Neuronal stem cell (in vitro differentiated cells): ENCODE measurements at places on chromosomes 16 and 17.

- H3K27ac ChIP-seq: no peak overlapping the region
- H3K4me1 ChIP-seq: no peaks in the 10 kb centered on the region
- H3K4me3 ChIP-seq: no peak overlapping the region
- H3K27me3 ChIP-seq: no peaks in the 10 kb centered on the region
Observed at GRCh38 chr16:48408688-48409087, 23.5 kb upstream of the SIAH1 start.

GRCh38 chr17:4980644-4981216, 6.7 kb downstream of the CAMTA2 start:
- peaks cover 3% of the 10 kb centered on the region for H3K4me1 ChIP-seq
- DNase-seq: peak; percentile 72
- H3K27ac ChIP-seq: no peak overlapping the region
- H3K36me3 ChIP-seq: no peaks in the 10 kb centered on the region
- H3K27me3 ChIP-seq: no peaks in the 10 kb centered on the region

DNA sequence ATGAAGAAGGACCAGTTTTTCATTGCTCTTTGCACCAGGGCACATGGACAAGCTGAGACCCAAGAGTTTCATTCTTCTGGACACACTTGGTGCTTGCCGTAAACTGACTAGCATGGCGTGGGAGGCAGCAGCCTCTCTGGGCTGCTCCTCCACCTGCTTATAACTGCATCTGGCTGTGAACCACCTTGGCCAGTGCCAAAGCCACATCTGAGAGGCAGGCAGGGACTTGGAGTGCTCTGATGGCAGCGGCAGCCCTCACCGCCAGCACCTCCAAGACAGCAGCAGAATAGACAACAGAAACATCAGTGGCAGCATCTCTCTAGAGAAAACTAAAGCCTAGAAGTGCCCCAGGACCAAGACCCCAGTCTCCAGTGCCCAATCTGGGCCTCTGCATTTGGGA, 4.7 kb downstream of the KRT37 start:
- no peak for DNase-seq
- no peaks in the 10 kb centered on the region for H3K36me3 ChIP-seq
- no peak overlapping the region for H3K4me3 ChIP-seq
- no peaks in the 10 kb centered on the region for H3K27me3 ChIP-seq

GRCh38 chr17:74011966-74012365, 191.5 kb upstream of the RPL38 start:
- H3K27ac ChIP-seq: no peak overlapping the region
- H3K27me3 ChIP-seq: peaks cover 16% of the 10 kb centered on the region
- DNase-seq: no peak
- H3K36me3 ChIP-seq: no peaks in the 10 kb centered on the region

DNA sequence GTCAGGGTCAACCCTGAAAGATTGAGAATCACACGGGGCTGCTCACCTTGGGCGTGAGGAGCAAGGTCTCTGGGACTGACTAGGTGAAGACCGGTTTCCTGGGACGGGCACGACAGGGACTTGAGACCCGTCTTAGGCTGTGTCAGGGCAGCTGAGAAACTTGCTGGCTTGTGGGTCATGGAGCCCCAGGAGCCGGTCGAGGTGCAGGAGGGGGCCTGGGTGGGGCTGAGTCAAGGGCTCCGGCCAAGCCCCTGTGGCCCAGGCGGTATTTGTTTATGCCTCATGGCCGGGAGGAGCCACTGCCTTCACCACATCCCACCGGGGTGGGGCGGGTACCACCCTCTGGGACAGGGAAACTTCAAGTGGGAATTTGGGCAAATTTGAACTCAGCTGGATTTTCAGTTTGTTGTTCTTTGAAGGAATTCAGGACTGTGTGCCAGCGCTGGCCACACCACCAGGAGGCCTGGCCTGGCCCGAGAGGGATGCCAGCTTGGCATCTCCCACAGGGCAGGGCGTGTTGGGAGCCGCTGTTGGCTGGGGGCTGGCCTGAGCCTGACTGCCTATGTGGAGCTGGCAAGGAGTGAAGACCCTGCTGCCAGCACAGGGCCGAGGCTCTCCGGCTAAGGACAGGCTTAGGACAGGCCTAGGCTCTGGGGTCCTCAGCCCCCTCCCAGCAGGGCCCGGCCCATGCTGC, 116.1 kb downstream of the METRNL start:
- DNase-seq: no peak
- H3K27ac ChIP-seq: no peak overlapping the region
- H3K4me1 ChIP-seq: no peaks in the 10 kb centered on the region
- no peak overlapping the region for H3K4me3 ChIP-seq
- H3K27me3 ChIP-seq: no peaks in the 10 kb centered on the region
- H3K36me3 ChIP-seq: no peaks in the 10 kb centered on the region

DNA sequence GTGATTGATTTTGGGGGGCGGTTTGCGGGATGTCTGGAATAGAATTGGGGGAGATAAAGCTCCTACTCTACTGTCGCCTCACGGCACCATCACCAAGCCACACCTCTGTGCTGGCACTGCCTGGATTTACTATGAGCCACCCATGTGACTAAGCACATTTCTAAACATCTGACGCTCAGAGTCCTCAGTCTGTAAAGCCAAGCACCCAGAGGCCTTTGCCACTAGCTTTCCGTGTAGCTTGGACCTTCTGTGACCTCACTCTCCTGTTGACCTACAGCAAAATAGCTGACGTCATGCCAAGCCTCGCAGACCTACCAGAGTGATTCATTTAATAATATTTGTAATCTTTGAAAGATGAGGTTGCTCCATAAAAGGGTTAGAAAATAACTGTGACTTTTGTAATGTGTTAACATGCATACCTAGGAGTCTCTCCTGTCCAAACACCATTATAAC, 38.5 kb upstream of the MYOCD start:
- H3K4me3 ChIP-seq: no peak overlapping the region
- no peaks in the 10 kb centered on the region for H3K4me1 ChIP-seq
- no peaks in the 10 kb centered on the region for H3K27me3 ChIP-seq
- H3K27ac ChIP-seq: no peak overlapping the region
- no peak for DNase-seq

DNA sequence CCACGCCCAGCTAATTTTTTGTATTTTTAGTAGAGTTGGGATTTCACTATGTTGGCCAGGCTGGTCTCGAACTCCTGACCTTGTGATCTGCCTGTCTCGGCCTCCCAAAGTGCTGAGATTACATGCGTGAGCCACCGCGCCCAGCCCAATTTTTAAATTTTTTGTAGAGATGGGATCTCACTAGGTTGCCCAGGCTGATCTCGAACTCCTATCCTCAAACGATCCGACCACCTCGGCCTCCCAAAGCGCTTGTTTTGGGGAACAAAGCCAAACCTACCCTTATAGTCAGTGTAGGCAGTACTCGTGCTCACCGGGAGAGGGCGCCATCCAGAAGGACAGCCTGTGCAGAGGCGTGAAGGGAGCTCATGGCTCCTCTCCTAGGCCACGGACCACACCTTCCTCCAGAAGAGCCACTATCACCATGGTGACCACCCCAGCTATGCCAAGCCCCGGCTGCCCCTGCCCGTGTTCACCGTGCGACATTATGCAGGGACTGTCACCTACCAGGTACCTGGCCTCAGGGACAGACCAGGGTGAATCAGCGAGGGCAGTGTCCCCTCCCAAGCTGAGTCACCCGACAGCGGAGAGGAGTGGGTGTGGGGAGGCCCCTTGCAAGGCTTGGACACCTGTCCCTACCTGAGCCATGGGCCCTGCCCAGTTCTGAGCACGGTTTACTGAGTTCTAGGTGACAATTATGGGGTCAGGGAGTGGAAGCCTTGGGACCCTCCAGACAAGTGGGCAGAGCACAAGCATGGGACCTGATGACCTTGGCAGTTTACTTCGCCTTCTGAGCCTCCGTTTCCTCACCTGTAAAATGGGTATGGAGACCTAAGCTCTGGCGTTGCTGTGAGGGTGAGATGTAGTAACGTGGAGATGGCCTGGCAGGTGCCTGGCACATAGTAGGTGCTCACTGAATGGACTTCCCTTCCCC, 13.7 kb downstream of the MYO15B start:
- peaks cover 6% of the 10 kb centered on the region for H3K27me3 ChIP-seq
- H3K36me3 ChIP-seq: no peaks in the 10 kb centered on the region
- H3K27ac ChIP-seq: no peak overlapping the region
- no peak overlapping the region for H3K4me3 ChIP-seq
- DNase-seq: peak; percentile 54

DNA sequence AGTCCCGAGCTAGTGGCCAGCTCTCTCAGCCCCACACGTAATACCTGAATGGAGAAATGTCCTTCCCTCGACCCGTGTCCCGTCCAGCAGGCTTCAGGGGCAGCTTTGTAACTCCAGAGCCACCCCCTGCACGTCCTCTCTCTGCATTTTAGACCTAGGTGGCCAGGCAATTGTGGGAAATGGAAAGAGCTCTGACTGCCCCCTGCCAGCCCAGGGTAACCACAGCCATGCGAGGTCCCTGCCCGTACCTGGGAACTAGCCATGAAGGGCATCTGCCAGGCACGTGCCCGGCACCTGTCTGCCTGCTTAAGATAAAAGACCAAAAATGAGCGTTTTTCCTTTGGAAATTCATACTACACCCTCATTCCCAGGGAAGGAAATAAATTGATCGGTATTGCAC, 9.2 kb downstream of the MAPK8IP3 start:
- no peaks in the 10 kb centered on the region for H3K4me1 ChIP-seq
- H3K27ac ChIP-seq: no peak overlapping the region
- no peak for DNase-seq
- no peak overlapping the region for H3K4me3 ChIP-seq
- H3K36me3 ChIP-seq: peaks cover 10% of the 10 kb centered on the region

- H3K27ac ChIP-seq: no peak overlapping the region
- H3K4me3 ChIP-seq: no peak overlapping the region
- H3K36me3 ChIP-seq: peaks cover 58% of the 10 kb centered on the region
- no peak for DNase-seq
- peaks cover 5% of the 10 kb centered on the region for H3K4me1 ChIP-seq
Observed at GRCh38 chr17:77210946-77211541, 70.3 kb downstream of the SEC14L1 start.

DNA sequence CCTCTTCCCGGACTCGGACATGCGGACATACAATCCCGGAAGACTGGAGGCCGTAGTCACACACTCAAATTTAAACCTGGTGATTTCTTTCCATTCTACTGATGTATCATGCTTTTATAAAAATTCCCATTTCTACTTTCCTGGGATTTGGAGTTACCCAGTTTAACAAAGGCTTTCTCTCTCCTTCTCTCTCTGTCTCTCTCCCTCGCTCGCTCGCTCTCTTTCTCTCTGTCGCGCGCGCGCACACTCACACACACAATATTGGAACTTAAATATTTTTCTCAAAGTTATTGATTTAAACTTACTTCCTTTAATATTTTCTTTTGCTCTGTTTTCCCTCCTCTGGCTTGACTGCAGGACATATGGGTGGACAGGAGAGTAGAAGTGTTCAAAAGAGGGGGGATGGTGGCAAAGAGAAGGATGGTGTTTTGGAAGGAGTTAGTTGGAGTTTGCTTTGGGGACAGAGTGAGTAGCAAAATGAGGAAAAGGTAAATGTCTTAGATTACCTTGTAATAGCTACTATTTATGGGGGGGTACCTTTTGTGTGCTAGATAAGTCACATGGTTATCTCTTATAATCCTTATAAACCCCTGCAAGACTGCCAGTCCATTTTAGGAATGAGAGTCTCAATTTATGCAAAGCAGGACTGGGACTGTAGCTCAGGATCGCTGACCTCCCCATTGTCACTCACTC, 878 bp upstream of the TRIM25 start:
- no peaks in the 10 kb centered on the region for H3K27me3 ChIP-seq
- DNase-seq: no peak
- no peak overlapping the region for H3K27ac ChIP-seq
- H3K4me1 ChIP-seq: peaks cover 5% of the 10 kb centered on the region
- H3K4me3 ChIP-seq: peak overlapping the region; percentile 90
- H3K36me3 ChIP-seq: no peaks in the 10 kb centered on the region

DNA sequence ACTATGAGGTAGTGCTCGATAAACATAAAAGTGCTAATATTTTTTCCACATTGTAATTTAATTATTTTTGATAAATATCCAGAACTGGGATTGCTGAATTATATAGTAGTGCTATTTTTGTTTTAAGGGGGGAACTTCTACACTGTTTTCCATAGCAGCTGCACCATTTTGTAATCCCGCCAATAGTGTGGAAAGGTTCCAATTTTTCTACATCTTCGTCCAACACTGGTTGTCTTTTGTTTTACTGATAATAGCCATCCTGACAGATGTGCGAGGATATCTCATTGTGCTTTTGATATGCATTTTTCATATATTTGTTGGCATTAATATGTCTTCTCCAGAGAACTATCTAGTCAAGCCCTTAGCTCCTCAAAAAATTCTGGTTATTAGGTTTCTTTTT, 259.6 kb upstream of the KCNJ16 start:
- no peaks in the 10 kb centered on the region for H3K4me1 ChIP-seq
- H3K36me3 ChIP-seq: no peaks in the 10 kb centered on the region
- DNase-seq: no peak
- H3K27ac ChIP-seq: no peak overlapping the region

- no peak overlapping the region for H3K4me3 ChIP-seq
- H3K27me3 ChIP-seq: no peaks in the 10 kb centered on the region
- H3K4me1 ChIP-seq: peaks cover 4% of the 10 kb centered on the region
- H3K27ac ChIP-seq: no peak overlapping the region
- H3K36me3 ChIP-seq: peaks cover 2% of the 10 kb centered on the region
Observed at GRCh38 chr17:78966123-78966813, 13.5 kb downstream of the LGALS3BP start.

DNA sequence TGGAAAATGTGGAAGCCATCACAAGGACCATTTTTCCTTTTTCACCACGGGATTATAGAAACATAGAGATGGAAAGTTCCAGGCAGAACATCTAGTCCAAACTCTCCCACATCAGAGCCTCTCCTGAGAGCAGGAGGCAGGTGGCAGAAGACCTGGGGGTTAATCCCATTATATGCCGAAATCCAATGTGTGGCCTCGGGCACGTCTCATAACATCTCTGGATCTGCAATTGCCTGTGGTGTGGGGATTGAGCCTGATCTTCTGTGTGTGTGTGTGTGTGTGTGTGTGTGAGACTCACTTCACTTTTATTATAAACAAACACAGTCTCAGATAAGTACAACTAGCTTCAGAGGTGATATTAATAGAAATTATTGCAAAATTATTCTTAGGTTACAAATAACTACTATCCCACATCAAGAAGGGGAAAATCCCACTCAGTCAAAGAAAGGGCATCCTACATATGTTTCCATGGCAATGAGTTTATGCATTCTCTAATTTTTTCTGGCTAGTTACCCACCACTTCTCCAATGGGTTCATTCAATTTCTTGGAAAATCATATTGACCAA, 199.1 kb downstream of the FOXL1 start:
- H3K27me3 ChIP-seq: no peaks in the 10 kb centered on the region
- H3K27ac ChIP-seq: no peak overlapping the region
- H3K36me3 ChIP-seq: no peaks in the 10 kb centered on the region
